ENCODE measurements at places on chromosomes 5 and 9.

DNA sequence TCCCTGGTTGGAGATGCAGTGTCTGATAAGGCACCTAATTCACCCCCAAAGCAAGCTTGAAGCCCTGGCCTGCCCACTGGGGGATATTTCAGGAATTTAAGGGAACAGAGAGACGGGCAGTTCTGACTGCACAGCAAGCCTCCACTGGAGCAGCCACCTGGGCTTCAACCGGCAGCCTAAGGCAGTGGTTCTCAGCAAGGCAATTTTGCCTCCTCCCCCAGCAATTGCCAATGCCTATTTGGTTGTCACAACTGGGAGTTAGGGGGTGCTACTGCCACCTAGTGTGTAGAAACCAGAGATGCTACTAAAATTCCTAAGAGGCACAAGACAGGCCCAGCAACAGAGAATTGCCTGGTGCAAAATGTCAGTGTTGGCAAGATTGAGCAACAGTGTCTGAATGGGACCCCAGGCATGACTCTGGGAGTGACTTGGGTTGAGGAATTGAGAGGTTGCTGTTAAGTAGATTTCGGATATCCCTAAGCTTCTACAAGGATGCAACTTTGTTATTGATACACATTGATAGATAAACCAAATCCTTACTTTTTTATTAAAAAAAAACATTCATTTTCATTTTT is 58.7 kb upstream of the CTSL start:
- DNase-seq: no peak

- DNase-seq: peak; percentile 44
These were observed 19.6 kb downstream of the TENT4A start for GRCh38 chr5:6732634-6733410.

DNA sequence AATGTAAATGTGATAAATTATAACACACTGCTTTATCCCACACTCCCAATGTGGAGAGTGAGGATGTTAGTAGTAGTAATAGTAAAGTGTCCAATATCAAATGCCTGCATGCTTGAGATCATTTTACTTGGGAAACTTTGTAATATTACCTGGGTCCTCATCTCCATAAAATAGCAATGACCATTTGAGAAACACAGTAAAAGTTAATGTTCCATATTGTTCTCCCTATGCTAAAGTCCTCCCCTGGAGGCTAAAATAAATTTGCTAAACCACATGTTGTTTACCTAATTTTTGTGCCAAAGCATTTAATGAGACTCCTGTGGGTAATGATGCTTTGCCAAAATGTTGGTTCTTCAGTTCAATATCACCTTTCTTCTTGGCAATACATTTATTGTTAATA is 291.2 kb downstream of the CDH10 start:
- DNase-seq: no peak

GRCh38 chr5:73419465-73420390 is 28.8 kb downstream of the FOXD1 start:
- DNase-seq: no peak

DNA sequence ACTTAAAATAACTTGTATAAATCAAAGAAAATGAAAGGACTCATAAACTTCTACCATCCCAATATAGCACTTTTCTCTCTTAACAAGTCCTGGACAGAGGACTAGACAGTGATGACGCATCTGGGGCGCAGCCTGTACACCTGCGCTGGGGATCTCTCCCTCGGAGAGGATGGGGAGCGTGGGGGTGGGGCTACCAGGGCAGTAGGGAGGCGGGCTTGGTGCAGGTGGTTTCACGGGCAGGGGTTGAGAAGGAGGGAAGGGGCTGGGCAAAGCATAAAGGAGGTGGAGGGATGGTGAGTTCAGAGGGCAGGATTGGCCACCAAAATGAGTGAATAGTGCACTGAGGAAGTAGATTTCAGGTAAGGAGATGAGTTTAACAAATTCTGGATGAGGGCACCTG is 41.1 kb downstream of the STC2 start:
- no peak for DNase-seq

- DNase-seq: no peak
These were observed 46.2 kb downstream of the CFAP77 start for GRCh38 chr9:132456241-132456640.

GRCh38 chr5:133434336-133434735 is 178.0 kb downstream of the FSTL4 start:
- DNase-seq: no peak

- no peak for DNase-seq
These were observed 102.3 kb downstream of the GLIS3 start for GRCh38 chr9:4197548-4197947.

DNA sequence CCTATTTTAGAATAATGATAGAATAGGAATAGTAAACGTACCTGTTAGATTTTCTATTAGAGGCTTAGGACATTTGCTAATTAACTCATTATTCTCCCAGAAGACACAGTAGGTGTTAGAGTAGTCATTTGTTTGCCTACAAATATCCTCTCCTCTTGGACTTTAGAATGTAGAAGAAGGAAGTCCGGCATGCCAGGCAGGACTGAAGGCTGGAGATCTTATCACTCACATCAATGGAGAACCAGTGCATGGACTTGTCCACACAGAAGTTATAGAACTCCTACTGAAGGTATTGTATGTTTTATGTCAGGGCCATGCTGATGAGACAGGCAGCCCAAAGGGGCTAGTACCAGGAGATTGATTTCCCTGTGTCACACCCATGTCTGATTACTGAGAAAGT is 43.3 kb downstream of the CD180 start:
- no peak for DNase-seq

DNA sequence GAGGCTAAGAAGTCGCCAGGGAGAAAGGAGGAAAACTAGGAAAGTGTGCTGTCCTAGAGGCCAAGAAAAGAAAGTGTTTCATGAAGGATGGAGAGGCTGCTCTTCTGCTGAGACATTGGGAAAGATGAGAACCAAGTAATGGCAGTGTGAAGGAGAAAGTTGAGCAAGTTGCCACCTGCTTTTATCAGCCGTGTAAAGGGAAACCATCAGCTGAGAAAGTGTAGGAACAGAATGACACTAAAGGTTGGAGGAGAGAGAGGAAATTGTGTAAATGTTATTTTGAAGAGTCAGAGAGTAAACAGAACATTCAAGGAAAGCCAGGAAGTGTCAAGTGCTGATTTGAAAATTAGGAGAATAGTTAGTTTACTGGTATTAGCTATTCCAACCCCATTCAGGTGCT is 125.0 kb downstream of the CEMIP2 start:
- DNase-seq: no peak

DNA sequence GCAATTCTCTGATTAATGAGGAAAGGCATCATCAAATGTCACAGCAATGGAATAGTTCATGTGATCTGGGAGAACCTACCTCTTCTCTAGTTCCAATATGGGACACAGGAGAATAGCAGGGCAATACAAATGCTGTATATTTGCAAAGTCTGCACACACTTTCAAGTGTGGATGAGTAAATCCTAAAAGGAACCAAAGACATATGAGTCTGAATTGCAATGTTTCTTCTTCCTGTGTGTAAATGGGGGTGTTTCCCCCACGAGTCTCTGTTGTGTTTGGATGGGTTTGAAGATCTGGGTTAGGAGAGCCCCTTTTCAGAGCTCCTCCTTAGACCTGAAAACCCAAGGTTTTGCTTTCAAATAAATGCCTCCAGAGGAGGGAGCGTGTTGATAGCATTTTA is 26.9 kb downstream of the SLC46A2 start:
- DNase-seq: no peak

DNA sequence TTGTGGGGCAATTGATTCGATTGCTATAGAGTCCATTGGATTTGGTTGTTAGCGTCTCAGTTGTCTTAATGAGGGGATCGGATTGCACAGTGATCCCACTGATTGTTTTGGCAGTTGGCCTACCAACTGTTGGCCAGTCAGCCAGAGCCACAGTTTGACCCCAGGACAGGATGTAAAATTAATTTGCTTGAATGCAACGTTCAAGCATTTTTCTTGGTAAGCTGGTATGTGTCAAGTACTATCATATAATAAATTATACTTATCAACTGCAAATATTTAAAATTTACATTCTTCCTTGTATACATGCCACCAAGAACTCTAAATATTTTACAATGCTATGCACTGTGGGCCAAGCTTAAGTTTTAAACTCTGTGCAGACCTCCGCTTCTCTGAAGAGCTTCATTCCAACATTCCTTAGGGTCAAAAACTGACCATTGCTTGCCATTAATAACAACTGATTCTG is 80.4 kb upstream of the OSMR start:
- DNase-seq: no peak

- no peak for DNase-seq
These were observed 20.2 kb downstream of the IL7R start for GRCh38 chr5:35876922-35877321.

DNA sequence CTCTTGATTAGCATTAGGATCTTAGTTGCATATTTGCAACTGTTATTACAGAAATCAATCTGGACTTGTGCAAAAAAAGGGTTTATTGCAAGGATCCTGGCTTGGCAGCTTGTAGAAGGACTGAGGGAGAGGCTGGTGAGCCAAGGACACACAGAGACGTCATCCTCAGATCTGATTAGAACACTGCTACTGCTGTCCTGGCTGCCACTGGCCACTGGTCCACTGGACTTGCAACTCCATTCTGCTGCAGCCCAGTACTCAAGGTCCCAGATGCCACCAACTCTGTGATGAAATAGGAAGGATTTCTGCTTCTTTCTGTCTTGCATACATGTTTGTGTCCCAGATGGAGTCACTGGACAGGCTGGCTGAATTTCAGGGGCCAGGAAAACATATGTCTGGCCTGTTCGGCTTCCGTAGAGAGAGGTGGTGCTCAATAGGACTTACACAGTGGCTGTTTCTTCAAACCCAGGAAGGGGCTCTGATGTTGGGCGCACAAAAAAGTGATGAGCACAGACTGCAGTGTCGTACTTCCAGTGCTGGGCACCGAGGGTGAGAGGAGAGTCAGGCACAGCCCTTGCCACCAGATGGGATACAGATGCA is 68.9 kb upstream of the SH3PXD2B start:
- no peak for DNase-seq

GRCh38 chr9:81455462-81456219 is 233.7 kb downstream of the TLE1 start:
- no peak for DNase-seq

DNA sequence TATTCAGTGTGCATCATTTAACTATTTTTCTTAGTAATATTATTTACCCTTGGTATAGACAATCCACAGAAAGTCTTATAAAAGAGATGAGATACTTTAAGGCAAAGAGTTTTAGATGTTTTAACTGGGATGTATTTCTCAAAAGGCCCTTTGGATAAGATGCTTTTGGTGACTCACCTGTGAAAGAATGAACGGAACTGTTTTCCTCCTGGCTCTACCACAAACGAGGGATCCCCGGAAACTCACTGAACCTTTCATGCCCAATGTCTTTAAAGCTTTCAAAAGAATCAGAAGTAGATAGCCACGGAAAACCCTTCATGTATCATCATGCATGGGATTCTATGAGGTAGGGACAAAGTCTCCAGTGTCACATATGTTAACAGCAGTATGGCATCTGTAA is 1.6 kb downstream of the ZNF782 start:
- no peak for DNase-seq

- DNase-seq: no peak
These were observed 162.3 kb downstream of the CRB2 start for GRCh38 chr9:123518338-123518737.

DNA sequence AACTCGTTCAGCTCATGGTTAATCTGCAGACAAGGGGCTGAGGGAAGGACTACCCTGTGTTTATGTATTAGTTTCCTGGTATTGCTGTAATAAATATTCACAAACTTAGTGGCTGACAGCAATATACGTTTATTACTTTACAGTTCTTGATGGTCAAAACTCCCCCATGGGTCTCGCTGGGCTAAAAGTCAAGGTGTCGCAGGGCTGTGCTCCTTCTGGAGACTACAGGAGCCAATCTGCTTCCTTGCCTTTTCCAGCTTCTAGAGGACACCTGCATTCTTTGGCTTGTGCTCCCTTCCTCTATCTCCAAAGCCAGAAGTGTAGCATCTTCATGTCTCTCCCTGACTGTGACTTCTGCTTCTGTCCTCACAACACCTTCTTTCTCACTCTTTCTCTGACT is 653.8 kb upstream of the RIOK2 start:
- DNase-seq: no peak

DNA sequence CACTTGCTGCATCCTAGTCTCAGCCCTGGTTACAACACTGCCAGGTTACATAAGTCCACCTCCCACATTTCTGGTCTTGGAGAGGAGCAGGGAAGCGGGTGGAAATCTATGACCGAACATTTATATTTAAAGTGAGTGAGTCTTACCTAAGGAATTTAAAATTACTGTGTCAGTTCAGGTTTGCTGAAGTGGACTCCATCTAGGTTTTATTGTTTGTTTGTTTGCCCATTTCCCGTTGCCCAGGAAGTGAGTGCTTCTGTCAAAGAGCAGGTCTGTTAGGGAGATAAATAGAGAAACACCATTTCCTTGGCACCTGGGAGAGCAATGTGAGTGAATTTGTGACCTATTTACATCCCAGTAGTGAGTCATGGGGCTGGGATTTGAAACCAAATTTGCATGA is 179.5 kb downstream of the KIF4B start:
- no peak for DNase-seq

DNA sequence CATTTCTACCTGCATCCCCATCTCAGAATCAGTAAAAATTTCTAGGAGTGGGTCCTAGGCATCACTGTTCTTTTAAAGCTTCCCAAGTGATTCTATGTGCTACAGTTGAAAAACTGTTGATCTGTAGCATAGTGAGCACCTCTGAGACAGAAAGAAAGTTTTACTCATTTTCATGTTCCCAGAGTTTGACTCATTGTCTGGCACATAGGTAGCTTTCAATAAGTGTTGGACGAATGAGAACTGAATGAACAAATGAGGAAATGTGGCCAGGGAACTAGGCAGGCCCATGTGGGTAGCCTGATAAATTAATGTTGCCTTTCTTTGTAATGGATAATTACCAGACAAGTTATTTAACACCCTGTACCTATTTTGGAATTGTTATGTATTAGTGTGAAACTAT is 33.8 kb downstream of the RNF180 start:
- no peak for DNase-seq

GRCh38 chr9:133999851-134000265 is 7.7 kb upstream of the VAV2 start:
- no peak for DNase-seq

DNA sequence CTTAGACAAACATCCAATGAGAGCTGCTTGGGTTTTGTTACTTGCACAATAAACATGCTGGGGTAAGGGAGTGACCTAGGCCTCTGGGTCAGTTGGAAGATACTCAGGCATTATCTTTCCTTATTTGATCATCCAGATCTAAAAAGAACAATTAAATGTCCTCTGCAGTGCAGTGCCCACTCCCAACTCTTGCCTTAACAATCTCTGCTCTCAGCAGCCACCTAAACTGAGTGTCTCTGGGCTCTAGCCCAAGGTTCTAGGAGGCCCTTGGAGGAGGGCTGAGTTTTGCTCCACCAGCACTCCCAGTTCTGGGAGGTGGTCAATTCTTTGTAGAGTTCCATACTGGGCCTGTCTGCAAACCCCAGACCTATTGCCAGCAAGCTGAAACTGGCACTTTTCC is 1.8 kb downstream of the MCIDAS start:
- DNase-seq: no peak

DNA sequence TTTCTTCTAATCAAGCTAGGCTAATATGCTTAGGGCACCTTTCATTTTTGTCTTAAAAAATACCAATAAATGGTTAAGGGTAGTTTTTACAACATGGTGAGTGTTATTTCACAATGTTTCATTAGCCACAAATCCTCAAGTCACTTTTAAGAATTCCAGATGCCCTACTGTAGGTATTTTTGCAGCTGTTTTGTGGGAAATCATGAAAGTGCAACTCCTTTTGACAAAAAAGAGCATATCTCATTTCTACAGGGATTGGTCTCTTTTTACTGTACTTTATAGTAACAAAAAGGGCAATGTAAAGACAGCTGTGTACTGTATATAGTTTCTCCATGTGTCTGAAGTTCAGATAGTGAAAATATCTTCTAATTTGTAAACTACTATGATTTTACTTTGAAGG is 28.3 kb upstream of the GAS1 start:
- DNase-seq: no peak

GRCh38 chr5:150263801-150264621 is 25.6 kb downstream of the CAMK2A start:
- peak; percentile 61 for DNase-seq
